ENCODE measurements at places on chromosomes 16 and 17. TPM values are rescaled to one million over a fixed set of nuclear protein-coding genes. Genes with fewer than 3 reads are reported as not detected.

GRCh38 chr16:7037495-7037894 is 295.1 kb upstream of the RBFOX1 start:
- no peaks in the 10 kb centered on the region for H3K4me1 ChIP-seq
- DNase-seq, result no peak
- H3K4me3 ChIP-seq, result no peak overlapping the region

The PLD6 gene
- 0.68 TPM for total RNA-seq

The ACE gene
- total RNA-seq, result 0.68 TPM

GRCh38 chr16:57413301-57413730 is 8.7 kb downstream of the CCL17 start:
- H3K4me3 ChIP-seq, result no peak overlapping the region
- H3K36me3 ChIP-seq, result no peaks in the 10 kb centered on the region
- H3K27ac ChIP-seq, result no peak overlapping the region
- H3K27me3 ChIP-seq, result peaks cover 2% of the 10 kb centered on the region

DNA sequence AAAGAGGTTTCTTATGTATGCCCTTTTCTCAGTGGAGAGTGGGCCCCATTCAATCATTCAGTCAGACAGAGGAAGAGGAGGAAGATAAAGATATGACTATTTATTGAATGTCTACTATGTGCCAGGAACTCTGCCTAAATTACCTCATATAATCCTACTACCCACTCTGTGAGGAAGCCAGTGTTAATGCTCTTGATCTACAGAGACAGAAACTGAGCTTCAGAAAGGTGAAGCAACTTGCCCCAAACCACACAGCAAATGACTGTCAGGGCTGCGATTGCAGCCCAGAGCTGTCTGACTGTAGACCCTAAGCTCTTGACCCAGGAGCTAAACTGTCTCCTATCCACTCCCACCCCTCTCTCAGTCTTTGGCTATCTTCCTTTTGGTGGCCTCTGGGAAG is 8.4 kb downstream of the SRCIN1 start:
- peaks cover 5% of the 10 kb centered on the region for H3K4me1 ChIP-seq
- no peak overlapping the region for H3K4me3 ChIP-seq
- H3K27ac ChIP-seq, result no peak overlapping the region

The SLC38A8 gene
- total RNA-seq, result not detected

DNA sequence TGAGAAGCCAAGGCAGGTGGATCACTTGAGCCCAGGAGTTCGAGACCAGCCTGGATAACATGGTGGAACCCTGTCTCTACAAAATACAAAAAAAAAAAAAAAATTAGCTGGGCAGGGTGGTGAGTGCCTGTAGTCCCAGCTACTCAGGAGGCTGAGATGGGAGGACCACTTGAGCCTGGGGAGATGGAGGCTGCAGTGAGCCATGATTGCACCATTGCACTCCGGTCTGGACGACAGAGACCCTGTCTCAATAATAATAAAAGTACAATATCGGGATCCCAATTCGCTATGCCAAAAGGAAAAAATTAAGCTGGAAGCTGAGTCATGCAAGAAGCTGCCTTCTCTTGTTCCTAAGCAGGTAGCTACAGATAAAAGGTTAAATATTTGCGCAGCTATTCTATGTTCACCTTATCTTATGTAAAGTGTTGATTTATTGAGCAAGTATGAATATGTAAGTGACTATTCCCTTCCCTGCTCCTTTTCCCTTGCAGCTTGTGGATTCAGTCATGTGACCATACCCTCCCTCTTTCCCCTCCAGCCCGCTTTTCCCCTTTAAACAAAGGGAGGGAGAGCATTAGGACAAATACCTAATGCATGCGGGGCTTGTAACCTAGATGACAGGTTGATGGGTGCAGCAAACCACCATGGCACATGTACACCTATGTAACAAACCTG is 112.0 kb downstream of the LITAF start:
- H3K27me3 ChIP-seq, result peaks cover 26% of the 10 kb centered on the region
- H3K27ac ChIP-seq, result no peak overlapping the region
- no peaks in the 10 kb centered on the region for H3K4me1 ChIP-seq
- H3K4me3 ChIP-seq, result no peak overlapping the region
- H3K36me3 ChIP-seq, result no peaks in the 10 kb centered on the region

The ACSM2A gene
- total RNA-seq, result not detected

- DNase-seq, result no peak
- H3K36me3 ChIP-seq, result peaks cover 5% of the 10 kb centered on the region
- no peaks in the 10 kb centered on the region for H3K27me3 ChIP-seq
- H3K27ac ChIP-seq, result no peak overlapping the region
- H3K4me1 ChIP-seq, result peaks cover 5% of the 10 kb centered on the region
Measured at GRCh38 chr17:35127751-35128514, 6.5 kb downstream of the FNDC8 start.

DNA sequence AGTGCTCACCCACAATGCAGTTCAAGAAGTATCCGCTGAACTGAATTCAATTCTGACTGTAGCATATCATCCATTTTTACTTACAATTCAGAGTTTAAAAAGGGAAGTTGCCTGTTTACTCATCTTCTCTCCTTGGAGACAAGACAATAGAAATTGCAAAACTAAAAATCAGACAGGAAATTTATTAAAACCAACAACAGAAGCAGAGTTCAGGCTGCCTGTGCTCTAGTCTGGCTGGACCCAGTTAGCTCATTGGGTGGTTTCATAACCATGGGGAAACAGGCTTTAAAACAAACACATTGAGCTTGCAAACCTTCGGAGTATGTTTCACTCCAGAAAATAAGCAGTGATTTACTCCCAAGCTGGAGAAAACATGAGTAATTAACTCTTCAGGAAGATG is 321.4 kb downstream of the GRIN2A start:
- H3K27me3 ChIP-seq, result peaks cover 2% of the 10 kb centered on the region
- H3K4me1 ChIP-seq, result no peaks in the 10 kb centered on the region
- DNase-seq, result no peak
- H3K4me3 ChIP-seq, result no peak overlapping the region
- no peak overlapping the region for H3K27ac ChIP-seq

The SMPD3 gene
- 0.07 TPM for total RNA-seq

DNA sequence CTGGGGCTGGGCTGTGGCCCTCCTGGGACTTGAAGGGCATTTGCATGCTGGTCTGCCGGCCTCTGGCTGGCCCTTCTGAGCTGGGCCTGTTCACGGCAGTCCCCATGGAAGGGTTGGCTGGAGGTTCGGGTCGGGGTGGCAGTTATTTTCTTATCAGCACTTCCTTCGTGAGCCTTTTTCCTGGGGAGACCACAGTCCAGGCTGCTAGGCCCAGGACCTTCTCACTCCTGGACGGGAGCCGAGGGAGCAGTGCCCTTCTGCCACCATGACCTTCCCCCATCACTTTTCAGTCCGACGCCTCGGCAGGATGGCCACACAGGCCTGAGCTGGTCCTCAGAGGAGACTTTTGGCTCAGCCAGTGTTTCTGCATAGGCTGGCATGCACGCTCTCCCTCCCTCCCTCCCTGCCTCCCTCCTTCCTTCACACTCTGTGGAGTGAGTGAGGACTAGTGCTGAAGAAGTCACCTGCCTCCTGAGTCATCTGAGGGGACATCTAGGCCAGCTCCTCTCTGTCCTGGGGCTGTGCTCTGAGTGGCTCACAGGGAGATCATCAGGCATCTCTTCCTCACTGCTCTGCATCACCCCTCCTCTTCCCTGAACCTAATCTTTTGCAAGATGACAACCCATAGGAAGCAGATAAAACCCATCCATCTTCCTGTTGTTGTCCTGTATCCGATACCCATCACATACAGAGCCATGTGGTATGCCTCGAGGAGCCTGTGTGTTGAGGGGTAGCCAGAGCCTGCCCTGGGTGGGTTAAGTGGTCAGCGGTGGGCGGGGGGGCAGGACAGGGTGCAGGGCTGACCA is 109.7 kb downstream of the RAP1GAP2 start:
- H3K4me3 ChIP-seq, result no peak overlapping the region
- no peak overlapping the region for H3K27ac ChIP-seq
- no peak for DNase-seq
- H3K36me3 ChIP-seq, result peaks cover 5% of the 10 kb centered on the region
- H3K4me1 ChIP-seq, result peaks cover 2% of the 10 kb centered on the region

The HS3ST3A1 gene
- 8.8 TPM for total RNA-seq

DNA sequence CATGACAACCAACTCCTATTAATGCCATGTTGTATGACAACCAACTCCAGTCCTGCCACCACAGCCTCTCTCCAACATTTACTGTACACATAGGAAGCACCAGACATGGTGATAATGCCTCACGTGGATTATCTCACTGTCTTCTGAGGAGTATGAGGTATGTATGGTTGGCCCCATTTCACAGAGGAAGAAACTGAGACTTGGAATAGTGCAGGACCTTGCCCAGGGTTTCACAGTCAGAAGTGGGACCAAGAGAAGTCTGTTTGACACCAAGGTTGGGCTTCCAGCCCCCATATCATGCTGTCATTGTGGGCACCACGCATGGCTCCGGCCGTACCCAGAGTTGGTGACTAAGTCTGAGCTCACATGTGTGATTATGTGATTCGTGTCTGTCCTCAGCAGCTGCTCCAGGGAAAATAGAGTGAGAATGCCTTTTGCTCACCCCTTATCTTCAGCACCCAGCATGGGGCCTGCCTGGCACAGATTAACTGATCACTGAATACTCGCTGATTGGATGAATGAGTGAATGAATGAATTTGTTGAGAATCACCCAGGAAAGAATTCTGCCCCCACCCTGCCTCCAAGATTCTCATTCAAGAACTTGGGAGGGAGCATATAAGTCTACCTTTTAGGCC is 204.1 kb upstream of the NLRP1 start:
- no peak overlapping the region for H3K27ac ChIP-seq
- H3K4me3 ChIP-seq, result no peak overlapping the region
- H3K27me3 ChIP-seq, result peaks cover 10% of the 10 kb centered on the region
- peaks cover 2% of the 10 kb centered on the region for H3K36me3 ChIP-seq
- H3K4me1 ChIP-seq, result peaks cover 7% of the 10 kb centered on the region

DNA sequence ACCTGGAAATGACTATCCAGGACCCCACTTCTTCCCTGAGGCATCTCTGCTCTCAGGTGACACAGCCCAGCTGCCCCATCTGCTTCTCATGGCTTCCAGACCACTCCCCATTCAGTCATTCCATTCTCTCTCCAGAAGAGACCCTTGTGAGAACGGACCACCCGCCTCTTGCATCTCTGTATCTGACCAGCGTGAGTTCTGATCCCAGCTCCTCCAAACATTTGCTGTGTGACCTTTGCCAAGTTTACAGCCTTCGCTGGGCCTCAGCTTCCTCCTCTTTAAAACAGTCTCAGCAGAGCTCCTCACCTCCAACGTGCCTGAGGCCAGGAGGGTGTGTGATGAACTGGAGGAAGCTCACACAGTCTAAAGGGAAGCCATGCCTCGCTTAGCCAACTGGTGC is 39.6 kb downstream of the C16orf82 start:
- peaks cover 9% of the 10 kb centered on the region for H3K27me3 ChIP-seq
- H3K4me1 ChIP-seq, result peaks cover 3% of the 10 kb centered on the region
- H3K36me3 ChIP-seq, result no peaks in the 10 kb centered on the region
- H3K4me3 ChIP-seq, result no peak overlapping the region

The TBC1D3D gene
- not detected for total RNA-seq

- peak overlapping the region; percentile 19 for H3K4me3 ChIP-seq
- H3K36me3 ChIP-seq, result peaks cover 3% of the 10 kb centered on the region
- H3K27ac ChIP-seq, result peak overlapping the region; percentile 99
- no peaks in the 10 kb centered on the region for H3K27me3 ChIP-seq
Measured at GRCh38 chr17:75872434-75873351, 5.7 kb downstream of the TRIM47 start.

The TTLL6 gene
- total RNA-seq, result not detected

The TNFSF13 gene
- total RNA-seq, result 1.7 TPM
